ENCODE measurements at places on chromosomes 4 and X. TPM values are rescaled to one million over a fixed set of nuclear protein-coding genes. Genes with fewer than 3 reads are reported as not detected.

NHSL2 gene
- 1.6 TPM for total RNA-seq

- no peak for DNase-seq
Measured at GRCh38 chrX:39174772-39175417, 373.6 kb downstream of the MID1IP1 start.

ANK2 gene
- 46.0 TPM for total RNA-seq

S100G gene
- total RNA-seq: not detected

DNA sequence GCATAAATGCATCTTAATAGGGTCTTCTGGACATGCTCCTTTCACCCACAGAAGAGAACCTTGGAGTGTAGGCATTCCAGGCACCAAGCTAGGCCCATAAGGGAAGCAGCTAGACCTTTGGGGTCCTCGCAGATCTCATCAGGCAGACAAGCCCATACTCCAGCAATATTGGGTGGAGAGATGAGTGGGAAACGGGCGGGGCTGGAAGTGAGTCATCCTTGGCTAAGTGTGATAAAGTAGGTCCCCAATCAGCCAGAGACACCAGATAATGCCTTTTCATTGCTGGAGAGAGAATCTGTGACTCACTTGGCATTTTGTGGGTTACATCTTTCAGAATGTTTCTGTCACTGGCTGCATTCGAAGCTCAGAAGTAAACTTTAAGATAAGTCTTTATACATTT is 133.3 kb upstream of the MBNL3 start:
- no peak for DNase-seq

DNA sequence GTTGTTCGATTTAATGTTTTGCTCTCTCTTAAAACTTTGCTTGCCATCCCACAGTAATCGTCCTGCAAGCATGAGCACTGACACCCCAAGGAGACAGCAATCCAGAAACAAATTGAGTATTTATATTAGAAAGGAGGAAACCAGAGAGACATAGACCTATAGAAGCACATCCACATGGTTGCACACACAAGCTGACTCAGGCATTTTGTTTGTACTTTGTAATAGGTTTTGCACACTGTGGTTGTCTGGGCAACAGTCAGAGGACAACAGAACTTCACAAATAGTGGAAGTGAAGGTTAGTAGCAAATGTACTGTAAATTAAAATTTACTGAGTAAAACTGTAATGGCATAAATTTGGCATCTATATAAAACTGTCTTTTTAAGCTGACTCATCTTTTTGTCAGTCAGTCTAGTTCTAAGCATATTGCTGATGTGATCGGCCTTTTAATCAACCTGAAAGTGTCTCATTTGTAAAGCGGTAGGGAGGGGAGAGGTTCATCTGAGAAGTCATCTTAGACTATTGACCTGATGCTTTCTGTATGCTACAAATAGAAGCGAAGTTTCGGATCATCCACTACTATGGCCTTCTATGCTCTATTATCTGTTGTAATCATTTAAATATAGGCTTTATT is 1624.7 kb downstream of the ARAP2 start:
- DNase-seq: peak; percentile 34

DNA sequence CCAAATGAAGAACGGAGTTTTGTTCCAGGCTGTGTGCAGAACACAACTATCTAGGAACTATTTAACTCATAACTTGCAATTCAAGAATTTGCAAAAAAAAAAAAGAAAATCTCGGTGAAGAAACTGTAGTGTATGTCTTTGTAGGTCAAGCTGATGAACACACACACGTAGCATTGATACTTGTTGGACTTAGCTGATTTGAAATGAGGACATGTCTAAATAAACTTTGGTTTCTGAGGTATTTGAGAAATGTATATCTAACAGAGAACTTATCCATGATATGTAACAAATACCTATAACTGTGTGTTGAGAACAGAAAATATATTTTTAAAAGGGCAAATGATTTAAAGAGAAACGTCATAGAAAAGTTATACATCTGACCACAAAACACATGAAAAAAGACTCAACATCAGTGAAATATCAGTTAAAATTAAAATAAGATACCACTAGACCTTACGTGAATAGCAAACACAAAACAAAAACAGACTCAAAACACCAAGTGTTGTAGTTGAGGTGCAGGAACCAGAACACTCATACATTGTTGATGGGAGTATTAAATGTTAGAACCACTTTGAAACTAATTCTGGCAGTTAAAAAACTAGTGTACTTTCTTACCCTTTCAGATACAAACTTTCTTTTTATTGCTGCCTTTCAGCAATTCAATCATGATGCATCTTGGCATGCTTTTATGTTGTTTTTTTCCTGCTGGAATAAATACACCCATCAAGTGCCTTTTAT is 1535.8 kb upstream of the PCDH10 start:
- no peak for DNase-seq

CDX4 gene
- not detected for total RNA-seq

DNA sequence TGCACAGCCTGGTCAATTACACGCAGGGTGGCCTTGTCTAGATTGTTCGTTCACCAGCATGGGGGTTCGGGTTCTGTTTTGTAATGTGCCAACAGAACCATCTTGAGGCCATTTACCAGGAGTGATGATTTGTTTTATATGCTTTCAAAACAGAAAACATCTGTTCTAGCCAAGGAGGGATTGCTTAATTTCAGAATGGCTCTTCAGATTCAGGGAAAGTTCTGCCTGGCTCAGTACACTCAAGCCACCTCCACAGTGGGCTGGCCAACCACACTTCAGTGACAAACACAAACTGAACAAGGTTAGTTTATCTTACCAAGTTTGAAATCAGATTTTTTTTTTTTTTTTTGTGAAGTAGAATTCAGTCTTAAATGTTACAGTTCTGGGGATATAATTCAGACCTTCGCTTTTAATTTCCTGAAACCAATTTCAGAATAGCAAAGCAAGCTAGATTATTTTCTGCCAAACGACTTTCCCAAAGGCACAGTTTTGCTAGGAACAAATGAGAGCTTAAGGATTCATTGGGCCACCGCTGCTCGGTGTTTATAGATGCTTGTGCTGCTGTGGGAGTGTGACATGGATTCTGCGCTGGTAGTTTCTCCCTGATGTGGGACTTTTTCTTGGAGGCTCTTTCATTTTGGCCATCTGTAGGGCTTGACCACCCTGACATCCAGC is 23.4 kb downstream of the SMS start:
- no peak for DNase-seq

PF4V1 gene
- total RNA-seq: not detected

- DNase-seq: no peak
Measured at GRCh38 chrX:131588995-131589394, 45.1 kb downstream of the OR13H1 start.

DNA sequence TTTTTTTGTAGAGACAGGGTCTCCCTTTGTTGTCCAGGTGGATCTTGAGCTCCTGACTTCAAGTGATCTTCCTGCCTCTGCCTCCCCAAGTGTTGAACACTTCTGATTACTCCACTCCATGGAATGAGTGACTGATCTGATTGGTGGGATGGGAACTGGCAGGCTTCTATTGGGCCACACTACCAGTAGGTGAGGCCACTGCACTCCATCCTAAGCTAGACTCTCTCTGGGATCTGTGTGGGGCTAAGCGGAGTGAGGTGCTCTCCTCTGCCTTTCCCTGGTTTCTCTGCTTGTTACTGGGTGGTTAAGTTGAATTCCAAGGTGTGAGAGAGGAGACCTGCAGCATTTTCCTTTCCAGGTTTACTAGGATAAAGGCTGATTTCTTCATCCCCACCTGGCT is 58.7 kb downstream of the ENOPH1 start:
- no peak for DNase-seq

GRCh38 chr4:156578005-156578404 is 393.6 kb downstream of the PDGFC start:
- no peak for DNase-seq

DNA sequence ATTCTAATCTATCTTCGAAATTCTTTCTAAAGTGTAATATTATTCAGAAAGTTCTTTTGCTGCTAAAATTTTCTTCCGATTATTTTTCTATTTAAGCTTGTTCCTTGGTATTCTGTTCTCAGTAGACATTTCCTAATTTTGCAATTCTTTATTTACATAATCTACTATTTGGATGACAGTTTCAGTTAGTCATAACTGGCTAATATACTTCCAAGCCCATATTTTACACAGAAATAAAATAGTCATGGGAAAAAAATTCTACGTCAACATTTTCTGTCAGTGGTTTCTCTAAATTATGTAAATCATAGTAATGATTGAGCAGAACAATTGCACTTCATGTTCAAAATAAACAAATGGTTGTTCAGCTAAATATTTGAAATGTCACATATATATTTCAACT is 178.0 kb upstream of the ANKRD50 start:
- DNase-seq: no peak

PRKG2 gene
- 2.3 TPM for total RNA-seq

SULT1B1 gene
- not detected for total RNA-seq

- DNase-seq: no peak
Measured at GRCh38 chr4:72582853-72583252, 13.8 kb upstream of the ADAMTS3 start.

DNA sequence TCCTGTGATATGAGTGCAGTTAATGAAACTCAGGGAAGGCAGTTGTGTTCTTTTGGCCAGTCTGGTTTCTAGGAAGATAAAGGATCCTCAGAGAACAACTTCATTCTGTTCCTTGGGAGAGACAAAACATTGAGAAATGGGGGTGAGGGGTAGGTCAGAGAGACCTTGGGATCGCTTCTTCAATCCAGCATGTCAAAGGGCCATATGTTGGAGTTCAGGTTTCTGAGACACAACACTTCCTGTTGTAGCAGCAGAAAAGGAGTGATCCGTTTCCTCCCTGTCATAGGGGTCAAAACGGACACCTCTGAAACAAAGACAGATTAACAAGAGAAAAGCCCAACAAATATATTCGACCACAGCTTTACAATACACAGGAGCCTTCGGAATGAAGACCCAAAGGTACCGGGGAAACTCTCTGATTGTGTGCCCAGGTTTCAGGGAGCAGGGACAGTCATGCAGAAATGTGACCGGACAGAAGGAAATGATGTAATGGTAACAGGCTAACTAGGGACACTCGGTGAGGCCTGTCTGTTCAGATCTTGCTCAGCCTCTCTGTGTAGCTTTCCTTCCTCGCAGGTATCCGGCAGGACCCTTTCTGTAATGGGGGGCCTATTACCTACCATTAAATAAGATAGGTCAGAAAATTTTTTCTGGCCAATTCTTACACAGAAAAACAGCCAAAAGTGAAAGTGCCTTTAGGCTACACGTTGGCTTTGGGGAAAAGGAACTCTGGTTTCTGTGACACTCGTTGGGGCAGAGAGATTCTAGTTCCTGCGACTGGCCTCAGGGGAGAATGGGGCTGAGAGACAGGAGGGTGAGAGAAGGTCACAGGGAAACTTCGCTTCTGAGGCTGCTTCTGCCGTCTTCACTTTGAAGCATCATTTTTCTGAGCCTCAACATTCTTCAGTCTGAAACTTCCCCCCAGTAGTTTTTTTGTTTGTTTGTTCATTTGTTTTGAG is 103.3 kb upstream of the TLR3 start:
- no peak for DNase-seq

DNA sequence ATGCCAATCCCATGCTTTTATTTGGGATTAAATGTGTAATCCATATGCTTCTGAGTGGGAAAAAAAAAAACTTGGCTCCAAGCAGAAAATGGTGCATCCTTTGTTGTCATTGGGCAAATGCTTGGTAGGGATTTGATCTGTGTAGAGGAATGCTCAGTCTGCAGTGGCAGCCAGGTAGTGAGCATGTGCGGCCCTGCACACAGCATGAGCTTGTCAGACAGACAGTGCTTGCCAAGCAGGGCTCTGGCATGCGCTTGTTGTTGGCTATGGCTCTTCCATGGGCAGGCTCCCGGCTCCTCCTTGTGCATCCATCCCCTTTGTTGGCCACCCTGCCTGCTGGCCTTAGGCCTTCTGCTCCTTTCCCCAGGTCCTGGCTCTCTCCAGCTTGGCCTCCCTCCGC is 130.3 kb downstream of the GPR143 start:
- no peak for DNase-seq

DNA sequence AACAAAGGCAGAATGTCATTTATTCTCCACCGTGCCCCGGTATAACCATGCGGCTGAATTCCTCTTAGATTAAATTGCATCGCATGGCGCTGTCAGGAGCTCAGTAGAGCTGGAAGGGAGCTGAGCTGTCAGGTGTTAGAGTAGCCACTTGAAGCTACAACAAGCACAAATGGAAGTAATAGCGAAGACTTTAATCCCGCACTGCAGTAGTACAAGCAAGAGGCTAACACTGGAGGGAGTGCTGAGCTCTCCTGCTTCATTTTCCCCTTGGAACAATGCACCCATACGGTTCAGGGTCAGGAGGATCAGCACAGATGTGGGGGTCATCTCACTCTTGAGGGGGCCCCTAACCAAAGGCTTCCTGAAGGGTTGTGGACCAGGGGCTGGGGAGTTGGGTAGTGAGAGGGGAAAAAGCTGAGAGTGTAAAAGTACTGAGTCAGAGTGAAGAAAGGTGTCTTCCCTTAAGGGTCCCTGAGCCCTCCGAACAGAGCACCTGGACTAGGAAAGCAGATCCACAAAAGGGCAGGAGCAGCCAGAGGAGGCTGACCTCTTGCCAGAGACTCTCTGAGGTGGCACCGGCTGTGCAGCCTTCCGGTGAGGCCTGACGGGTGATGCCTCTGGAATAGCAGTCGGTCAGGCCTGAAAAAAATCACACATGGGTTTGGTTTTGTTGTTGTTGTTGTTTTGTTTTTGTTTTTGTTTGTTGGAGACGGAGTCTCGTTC is 36.0 kb upstream of the CBR4 start:
- no peak for DNase-seq

DNA sequence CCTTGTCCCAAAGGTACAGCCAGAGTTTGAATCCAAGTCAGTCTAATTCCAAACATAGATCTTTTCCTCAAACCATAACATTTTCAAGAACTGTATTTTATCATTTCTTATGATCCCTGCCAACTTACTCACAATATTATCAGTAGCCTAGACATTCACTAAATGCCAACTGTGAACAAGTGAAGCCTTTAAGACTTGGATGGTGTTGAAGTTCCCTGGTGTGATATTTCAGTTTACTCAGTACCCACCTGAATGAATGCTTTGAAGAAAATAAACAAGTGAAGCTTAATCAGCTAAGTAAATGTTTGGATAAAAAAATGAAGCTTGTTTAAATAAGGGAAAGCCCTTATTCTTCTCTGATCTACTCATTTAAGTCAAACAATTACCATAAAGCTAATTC is 1028.3 kb downstream of the DMD start:
- no peak for DNase-seq

SNCA gene
- total RNA-seq: 8.7 TPM

SORCS2 gene
- 1.4 TPM for total RNA-seq

DNA sequence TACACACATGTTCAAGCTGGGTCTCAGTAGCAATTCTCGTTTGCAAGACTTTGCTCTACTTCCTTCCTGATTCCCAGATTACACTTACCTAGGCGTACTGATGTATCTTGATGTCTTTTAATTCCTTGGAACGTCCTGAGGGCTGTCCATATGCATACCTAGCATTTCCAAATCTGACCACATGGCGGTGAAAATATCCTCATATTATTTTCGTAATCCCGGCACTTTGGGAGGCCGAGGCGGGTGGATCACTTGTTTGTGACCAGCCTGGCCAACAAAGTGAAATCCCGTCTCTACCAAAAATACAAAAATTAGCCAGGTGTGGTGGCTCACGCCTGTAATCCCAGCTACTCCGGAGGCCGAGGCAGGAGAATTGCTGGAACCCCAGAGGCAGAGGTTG is 1786.3 kb upstream of the TENM3 start:
- DNase-seq: no peak

TCEAL6 gene
- total RNA-seq: not detected

- peak; percentile 7 for DNase-seq
Measured at GRCh38 chrX:155263854-155264628, at the start of gene RAB39B. Gene RAB39B (minus strand): TSS chrX:155264491. CDS start chrX:155264288, 203 bp downstream.

CDKL2 gene
- total RNA-seq: 3.9 TPM

GRCh38 chr4:921830-922331 is 10.2 kb downstream of the GAK start:
- DNase-seq: no peak

GRCh38 chr4:170420255-170420693 is 330.5 kb upstream of the AADAT start:
- DNase-seq: no peak

All from kidney epithelial cell (primary cell).